ENCODE measurements at places on chromosomes 7 and 10.

DNA sequence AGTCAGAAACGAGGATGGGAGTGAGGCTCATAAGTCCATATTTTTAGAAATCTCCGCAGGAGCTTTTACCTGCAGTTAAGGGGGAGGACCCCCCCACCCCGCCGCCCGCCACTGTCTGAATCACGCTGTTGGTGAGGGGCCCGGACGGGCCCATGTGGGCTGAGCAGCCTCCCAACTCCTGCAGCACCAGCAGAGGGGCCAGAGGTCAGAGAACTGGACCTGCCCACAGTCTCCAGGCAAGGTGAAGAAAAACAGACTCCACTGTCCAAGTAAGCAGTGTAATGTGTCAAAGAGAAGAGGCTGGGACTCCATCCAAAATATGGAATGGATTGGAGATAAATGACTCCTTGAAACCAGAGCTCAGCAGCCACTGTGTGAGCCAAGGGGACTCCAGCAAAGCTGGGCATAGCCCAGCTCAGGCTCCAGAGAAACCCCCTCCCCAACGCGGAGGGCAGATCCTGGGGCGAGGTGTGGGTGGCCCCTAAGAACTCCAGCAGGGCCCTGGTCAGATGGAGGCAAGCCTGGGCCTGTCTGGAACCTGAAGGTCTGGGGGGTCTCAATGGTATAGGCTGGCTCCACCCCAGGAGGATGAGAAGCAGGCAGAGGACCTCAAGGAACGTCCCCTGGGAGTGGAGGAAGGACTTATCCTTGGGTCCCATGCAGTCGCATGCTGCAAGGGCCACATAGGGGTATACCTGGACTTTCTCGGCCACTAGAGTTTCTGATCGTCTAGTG lies 128.5 kb upstream of the TNS3 start:
- DNase-seq: no peak

- no peak for DNase-seq
Measured at GRCh38 chr7:120567204-120567603, 290.7 kb downstream of the TSPAN12 start.

DNA sequence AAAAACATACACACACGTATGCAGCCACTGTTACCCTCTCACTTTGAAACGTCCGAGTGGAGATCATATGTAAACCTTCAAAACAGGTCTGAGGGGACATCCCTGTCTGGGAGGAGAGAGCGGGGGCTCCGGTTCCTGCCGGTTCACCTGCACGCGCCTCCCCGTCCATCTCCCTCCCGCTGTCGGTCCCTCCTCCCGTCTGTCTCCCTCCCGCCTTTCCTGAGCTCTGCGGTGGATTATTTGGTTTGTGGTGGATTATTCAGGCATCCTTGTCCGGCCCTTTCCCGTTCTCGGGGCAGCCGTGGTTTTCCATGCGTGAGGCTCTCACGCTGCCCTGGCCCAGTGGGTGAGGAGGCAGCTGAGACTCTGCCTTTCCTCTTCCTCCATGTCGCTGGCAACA lies 59.8 kb downstream of the NKX6-2 start:
- DNase-seq: no peak

DNA sequence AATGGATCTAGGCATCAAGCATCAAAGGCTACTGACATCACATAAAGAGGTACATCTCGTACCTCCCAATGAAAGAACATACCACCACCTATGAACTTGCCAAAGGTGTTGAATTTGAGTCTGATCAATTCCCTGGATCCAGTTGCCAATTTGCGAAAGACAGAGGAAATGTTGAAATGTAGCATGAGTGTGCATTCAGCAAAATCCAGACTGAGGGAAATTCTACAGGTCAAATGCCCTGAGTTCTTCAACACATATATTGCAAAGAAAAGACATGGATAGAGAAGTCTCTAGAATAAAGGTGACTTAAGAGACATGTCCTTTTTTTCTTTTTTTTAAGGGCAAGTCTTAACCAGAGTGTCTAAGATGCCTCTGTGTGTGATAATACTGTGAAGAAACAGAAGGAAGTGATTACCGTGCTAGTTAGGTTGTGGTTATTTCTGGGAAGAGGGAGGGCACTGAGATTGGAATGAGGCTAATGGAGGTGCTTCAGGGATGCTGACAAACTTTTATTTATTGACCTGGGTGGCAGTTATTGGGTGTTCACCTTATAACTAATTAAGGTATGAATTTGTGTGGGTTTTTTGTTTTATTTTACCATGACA lies 128.7 kb downstream of the SAMD9 start:
- DNase-seq: no peak

DNA sequence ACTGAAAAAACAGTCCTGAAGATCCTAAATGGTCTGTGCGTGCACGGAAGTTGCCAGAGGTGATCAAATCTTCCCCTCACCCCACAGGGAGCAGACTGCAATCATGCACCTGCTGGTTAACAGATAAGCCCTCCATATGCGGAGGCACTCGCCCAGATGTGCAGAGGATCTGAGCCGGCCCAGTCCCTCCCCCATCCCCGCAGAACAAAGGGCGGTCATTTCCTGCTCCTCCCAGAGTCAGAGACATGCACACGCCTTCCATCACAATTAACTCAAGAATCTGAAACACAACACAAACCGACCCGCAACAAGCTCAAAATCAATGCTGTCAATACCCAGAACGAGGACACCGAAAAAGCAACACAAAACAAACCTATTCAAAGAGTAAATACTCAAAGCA lies 24.2 kb downstream of the CRTAC1 start:
- DNase-seq: no peak

GRCh38 chr7:21028186-21028585 lies 241.5 kb upstream of the SP8 start:
- DNase-seq: no peak

GRCh38 chr10:113924664-113925063 lies 70.2 kb downstream of the NHLRC2 start:
- DNase-seq: no peak

DNA sequence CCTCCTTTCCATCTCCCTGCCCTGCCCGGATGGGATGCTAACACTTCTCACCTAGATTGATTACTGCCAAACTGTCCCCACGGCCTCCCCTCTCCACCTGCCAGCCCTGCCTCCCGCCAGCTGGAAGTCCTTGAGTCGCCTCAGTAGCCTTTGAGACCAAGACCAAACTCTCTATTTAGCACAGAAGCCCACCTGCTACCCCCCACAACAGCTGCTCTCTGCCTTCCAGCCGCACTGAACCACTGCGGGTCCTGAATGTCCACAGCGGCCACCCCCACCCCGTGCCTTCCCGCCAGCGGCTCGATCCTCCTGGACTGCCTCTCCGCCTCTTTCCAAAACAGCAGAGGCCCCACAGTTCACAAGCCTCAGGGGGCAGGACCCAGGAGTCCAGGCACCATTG lies 39.0 kb downstream of the FKBP6 start:
- DNase-seq: no peak

- no peak for DNase-seq
Measured at GRCh38 chr7:96174812-96175211, 147.1 kb downstream of the SLC25A13 start.

GRCh38 chr10:19283285-19283684 lies 234.7 kb downstream of the MALRD1 start:
- DNase-seq: no peak

DNA sequence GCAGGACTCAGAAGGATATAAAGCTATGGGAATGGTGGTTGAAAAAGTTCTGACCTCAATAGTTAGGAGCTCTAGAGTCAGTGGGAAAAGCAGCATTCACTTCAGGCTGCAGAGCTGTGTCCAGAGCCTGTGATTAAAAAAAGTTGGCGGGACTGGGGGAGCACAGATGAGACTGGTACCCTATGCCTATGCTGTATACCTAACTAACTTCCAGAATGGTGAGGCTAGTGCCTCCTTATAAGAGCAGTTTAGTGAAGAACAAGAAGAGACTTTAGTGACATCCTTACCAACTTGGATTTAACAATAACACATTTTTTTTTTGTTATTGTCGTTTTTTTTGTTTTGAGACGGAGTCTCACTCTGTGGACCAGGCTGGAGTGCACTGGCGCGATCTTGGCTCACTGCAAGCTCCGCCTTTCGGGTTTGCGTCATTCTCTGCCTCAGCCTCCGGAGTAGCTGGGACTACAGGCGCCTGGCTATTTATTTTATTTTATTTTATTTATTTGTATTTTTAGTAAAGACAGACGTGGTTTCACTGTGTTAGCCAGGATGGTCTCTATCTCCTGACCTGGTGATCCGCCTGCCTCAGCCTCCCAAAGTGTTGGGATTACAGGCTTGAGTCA lies 6.6 kb upstream of the ZNF282 start:
- no peak for DNase-seq
